ENCODE measurements at places on chromosomes 4 and X.

- no peak for DNase-seq
Observed at GRCh38 chr4:113575401-113575800, 186.1 kb downstream of the CAMK2D start.

DNA sequence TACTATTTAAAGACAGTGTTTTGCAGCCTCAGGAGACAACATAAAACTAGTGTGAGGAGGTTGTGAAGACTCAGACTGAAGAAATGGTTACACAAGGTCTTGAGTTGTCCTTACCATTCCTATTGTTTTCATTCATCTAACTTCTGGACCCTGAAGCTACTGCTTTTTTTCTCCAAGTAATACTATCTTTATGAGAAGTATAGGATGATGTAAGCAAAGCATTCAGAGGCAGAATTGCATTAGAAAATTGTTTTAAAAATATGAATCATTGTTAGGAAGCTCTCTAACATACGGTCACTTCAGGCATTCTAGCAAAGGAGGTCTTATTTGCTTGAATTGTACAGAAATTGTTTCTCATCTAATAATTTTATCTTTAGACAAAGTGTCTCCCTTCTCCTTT lies 357.8 kb downstream of the TLL1 start:
- DNase-seq = no peak

DNA sequence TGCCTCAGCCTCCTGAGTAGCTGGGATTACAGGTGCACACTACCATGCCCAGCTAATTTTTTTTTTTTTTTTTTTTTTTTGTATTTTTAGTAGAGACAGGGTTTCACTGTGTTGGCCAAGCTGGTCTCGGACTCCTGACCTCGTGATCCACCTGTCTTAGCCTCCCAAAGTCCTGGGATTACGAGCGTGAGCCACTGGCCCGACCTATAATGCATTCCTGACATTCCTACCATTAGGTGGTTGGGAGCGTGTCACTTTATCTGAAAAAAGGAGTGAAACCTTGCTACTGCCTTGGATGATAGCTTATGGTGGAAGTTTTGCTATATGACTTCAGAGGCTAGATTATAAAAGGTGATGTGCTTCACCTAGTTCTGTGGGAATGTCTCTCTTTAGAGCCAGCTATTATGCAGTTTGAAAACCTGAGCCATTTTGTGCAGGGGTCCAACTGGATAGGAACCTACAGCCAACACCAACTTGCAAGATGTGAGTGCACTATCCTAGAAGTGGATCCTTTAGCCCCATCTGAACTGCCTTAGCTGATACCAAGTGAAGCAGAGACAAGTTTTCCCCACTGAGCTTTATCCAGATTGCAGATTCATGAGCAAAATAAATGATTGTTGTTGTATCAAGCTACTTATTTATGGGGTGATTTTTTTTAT lies 29.8 kb upstream of the EMCN start:
- no peak for DNase-seq

DNA sequence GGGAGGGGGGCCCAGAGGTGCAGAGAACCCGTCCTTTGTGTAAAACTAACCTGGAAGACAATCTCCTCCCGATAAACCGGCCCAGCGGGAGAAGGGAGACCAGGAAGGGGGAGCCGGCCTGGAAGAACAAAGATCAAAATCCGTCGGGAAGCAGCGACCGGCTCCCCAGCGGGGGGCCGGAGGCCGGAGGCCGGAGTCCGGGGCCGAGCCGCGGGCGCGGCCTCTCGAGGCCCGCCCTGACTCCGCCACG lies 552 bp downstream of the ZDHHC9 start:
- DNase-seq = no peak

DNA sequence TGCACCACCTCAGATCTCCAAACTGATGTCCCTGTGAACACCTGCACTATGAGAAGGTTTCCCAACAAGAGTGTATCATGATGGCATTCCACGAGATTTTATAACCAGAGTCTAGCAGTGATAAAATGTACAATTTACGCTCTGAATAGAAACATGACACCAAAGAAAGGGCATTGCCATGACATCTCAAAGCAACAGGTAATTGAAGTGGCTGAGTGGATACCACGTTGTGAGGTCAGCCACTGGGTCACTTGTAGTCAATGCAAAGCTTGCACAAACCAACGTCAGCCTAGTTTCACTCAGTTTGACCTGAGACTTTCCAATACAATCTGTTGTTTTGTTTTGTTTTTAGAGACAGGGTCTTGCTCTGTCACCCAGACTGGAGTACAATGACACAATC lies 15.0 kb upstream of the SLC25A5 start:
- no peak for DNase-seq

DNA sequence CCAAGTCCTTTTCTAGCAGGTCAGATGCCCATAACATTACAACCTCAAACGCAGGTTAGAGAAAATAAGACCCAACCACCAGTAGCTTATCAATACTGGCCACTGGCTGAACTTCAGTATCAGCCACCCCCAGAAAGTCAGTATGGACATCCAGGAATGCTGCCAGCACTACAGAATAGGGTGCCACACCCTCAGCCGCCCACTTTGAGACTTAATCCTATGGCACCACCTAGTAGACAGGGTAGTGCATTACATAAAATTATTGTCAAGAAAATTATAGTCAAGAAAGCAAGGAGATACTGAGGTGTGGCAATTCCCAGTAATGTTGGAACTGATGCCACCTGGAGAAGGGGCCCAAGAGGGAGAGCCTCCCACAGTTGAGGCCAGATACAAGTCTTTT lies 19.9 kb upstream of the TRIM61 start:
- no peak for DNase-seq

DNA sequence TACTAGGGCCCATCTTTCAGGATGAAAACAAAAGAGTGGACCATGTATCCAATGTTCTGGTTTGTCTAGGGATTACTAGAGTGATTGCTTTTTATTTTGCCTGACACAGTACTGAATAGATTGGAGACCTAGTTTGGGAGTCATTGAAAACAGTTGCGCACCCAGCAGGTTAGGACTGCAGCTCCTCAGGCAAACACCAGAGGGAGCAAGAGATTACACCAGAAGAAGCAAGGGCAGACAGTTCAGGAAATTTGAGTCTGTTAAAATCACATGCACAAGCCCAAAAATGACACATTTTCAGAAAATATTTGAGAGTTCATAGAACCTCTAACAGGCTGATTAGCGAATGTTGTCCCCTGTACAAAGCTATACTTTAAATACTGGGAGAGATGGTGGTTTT lies 55.6 kb downstream of the CYLC1 start:
- DNase-seq = no peak

GRCh38 chrX:1673337-1673736 lies 58.5 kb downstream of the ASMT start:
- DNase-seq = no peak

DNA sequence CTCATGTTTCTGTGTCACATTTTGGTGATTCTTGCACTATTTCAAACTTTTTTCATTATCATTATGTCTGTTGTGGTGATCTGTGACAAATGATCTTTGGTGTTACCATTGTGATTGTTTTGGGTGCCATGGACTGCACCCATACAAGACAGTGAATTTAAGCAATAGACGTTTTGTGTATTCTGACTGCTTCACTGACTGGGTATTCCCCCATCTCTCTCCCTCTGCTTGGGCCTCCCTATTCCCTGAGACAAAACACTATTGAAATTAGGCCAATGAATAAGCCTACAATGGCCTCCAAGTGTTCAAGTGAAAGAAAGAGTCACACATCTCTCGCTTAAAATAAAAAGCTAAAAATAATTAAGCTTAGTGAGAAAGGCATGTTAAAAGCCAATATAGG lies 60.2 kb downstream of the BANK1 start:
- DNase-seq = no peak

GRCh38 chr4:53706422-53707032 lies 115.2 kb upstream of the LNX1 start:
- no peak for DNase-seq

- DNase-seq = no peak
Observed at GRCh38 chr4:161442921-161443320, 720.9 kb downstream of the FSTL5 start.

DNA sequence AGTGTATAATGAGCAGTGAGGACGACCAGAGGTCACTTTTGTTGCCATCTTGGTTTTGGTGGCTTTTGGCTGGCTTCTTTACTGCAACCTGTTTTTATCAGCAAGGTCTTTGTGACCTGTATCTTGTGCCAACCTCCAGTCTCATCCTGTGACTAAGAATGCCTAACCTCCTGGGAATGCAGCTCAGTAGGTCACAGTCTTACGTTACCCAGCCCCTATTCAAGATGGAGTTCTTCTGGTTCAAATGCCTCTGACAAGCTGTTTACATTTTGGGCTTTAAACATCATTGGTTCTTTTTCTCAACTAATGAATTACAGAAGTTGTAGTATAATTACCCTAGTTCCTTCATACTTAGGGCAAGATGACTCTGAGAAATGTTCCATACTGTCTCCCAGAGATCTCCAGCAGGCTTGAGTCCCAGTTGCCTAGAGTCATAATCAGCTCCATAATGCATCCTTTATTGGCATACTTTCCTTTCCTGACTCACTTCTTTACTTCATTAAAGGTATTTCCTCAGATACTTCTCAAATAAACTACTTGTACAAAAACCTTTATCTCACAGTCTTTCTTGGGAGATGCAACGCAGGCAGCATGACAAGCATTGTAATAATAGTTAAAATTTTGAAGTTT lies 136.5 kb downstream of the KDM6A start:
- no peak for DNase-seq

- no peak for DNase-seq
Observed at GRCh38 chrX:8741981-8742380, 10.0 kb upstream of the ANOS1 start.

DNA sequence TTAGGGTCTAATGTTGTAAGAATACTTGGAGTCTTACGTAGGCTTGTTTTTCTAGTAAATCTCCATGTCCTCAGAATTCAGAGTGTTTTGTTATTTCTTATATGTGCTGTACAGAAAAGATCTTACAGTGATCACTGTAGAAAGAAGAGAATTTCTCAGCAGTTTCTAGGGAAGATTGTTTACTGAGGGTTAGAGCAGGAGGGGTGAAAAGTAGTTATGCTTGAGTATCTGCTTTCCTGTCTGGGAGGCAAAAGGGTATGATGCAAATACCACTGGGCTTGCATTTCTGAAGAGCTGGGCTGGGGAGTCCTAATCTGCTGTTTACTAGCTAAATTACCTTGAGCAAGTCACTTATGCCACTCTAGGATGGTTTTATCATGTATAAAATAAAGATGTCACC lies 78.2 kb downstream of the BEND4 start:
- DNase-seq = no peak

DNA sequence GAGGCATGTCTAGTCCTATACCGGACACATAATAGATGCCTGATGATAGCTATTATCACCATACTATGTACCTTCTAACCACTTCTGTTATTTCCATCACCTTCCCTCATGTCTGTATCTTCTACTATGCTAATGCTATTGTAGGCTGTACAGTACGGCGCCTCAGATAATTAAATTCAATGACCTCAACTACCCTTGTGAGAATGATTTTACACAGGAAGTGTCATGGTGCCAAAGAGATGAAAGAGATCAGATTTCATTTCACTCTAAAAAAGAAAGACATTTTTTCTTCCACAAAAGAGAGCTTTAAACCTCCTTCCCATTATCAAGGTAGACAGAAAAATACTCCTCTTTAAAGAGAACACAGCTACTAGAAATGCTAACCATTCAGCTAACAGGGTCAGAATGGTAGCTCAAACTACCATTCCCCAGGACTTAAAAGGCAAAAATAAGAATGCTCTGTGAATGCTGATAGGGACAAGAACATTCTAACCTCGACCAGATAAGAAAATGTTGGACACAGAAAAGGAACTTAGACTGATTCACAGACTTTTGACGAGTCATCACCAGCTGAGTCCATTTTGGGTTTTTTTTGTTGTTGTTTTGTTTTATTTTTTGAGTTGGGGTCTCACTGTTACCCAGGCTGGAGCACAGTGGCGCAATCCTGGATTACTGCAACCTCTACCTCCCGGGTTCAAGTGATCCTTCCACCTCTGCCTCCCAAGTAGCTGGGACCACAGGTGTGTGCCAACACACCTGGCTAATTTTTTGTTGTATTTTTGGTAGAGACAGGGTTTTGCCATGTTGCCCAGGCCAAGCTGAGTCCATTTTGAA lies 99.2 kb upstream of the RAPGEF2 start:
- DNase-seq = no peak

GRCh38 chrX:118211891-118212816 lies 95.5 kb upstream of the KLHL13 start:
- DNase-seq = no peak

DNA sequence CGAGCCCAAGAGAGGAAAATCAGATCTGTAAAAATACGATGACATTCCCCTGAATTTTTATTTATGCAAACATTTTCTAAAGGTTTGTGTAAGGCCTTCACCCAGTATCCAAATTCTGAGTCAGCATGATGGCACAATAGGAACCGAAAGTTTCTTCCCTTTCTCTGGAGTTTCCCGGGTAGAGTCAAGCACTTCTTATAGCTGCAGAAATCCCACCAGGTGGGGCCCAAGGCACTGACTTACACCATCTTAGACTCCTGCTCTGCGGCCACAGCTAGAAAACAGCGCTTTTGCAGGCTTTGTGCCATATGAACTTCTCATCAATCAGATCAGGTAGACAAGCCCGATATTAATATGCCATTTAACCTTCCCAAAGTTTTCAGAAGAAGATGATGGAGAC lies 13.4 kb downstream of the LEF1 start:
- no peak for DNase-seq

DNA sequence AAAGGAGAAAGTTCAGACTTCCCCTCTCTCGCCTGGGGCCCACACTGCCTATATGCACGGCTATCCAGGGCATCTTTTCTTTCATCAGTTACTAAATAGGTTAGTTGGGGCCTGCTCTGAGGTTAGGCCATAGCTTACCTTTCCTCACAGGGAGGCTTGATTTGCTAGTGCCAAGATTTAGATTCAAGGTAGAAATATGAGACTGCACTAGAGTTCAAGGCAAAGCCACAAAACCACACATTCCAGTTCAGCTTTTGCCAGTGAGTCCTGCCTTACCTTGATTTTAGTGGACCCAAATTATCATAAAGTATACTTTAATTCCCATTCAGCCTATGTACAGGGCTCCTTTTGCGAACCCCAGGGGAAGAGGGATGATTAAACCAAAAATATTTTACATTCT lies 762.8 kb downstream of the PDHA2 start:
- DNase-seq = no peak

DNA sequence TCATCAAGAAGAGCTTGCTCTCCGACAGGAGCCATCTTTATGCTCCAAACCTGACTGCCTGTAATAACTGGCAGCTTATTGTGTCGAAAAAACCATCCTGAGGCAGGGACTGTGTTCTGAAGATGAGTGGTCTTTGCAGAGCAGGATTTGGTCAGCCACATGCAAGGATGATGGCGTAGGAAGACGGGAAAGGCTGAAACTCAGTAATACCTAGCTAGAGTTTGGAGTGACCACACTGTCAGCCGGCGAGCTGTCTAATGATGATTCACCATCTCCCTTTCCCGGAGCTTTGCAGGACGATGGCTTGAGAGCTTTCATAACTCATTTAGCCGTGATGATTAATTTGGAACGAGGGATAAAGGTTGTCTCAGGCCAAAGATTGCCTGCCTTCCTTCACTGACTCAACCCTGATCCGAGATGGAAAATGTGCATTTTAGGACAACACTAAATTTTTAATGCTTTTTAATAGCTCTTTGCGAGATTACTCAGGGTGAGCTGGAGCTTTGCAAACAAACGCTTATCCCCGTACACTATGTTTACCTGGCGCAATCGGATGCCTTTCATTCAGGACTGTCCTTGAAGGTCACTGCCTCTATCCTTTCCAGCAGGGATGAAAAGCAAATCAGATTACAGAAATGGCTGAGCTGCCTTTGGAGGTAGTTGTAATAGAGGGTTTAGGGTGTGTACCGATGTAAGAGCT lies 288.5 kb downstream of the ASMT start:
- no peak for DNase-seq

- DNase-seq = no peak
Observed at GRCh38 chrX:30992381-30992904, 79.4 kb downstream of the FTHL17 start.

Data from osteocyte (in vitro differentiated cells).